ENCODE measurements at places on chromosomes 5 and 9.

DNA sequence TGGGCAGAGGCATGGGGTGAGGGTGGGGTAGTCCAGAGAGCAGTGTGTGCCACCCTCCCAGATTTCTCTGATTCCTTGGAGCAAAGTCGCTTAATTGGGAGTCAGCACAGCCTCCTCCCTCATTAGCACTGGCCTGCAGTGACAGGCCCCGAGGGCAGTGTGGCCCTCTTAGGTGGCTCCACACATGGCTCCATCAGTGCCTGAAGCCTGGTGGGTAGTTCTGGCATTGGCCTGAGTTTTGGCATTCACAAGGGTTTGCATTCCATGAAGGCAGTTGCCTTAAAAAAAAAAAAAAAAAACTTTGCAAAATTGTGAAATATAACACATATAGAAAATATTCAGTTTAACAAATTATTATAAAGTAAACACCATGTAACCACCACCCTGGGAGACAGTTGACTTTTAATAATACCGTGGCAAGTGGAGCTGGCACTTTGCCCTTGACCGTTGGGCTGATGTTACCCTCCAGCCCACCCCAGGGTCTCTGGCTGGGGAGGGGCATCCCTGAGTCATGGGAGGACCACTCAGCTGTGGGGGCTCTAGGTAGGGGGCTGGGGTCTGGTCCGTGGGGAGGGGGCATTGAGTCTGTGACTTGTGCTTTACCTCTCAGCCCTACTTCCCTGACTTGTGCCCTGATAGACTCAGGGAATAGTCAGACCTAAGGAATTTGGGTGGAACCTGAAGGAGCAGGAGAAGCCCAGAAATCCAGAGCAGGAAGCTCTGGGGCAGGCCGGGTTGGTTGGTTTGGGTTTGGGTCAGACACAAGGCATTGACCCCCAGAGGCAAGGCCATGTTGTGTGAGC, 51.3 kb upstream of the PITX1 start:
- no peak for DNase-seq

GRCh38 chr5:171506951-171507350, 87.5 kb downstream of the FGF18 start:
- DNase-seq: no peak

DNA sequence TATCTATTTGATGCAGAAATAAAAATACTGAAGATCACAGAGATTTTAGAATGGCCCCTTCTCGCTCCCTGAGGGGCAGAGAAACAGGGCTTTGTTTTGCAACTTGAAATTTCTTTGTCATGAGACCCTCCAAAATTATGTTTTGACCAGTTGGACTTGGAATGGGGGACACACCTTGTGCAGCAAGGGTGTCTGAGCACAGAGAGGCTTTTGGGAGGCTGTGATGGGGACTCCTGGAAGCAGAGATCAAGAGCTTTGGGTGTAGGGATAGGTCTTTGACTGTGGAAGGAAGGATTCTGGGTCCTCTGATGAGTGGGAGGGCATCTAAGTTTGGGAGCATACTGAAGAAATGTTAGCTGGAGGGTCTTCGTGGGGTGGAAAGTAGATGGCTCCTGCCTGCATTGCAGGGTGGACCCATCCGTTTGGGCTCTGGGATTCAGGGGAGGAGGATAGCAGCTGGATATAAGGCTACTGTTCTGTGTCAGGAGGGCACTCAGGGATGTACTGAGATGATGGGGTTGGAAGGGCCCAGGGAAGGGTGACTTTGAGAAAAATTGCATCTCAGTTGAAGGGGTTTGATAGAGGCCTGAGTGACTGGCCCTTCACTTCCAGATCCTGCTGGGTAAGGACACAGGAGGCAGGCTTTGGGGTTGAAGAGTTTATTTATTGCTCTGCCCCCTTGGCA, 1.8 kb upstream of the MYORG start:
- no peak for DNase-seq

- DNase-seq: no peak
Observed at GRCh38 chr9:38178237-38178636, 109.2 kb upstream of the SHB start.

GRCh38 chr5:169296419-169297143, 4.4 kb downstream of the SLIT3 start:
- DNase-seq: no peak

DNA sequence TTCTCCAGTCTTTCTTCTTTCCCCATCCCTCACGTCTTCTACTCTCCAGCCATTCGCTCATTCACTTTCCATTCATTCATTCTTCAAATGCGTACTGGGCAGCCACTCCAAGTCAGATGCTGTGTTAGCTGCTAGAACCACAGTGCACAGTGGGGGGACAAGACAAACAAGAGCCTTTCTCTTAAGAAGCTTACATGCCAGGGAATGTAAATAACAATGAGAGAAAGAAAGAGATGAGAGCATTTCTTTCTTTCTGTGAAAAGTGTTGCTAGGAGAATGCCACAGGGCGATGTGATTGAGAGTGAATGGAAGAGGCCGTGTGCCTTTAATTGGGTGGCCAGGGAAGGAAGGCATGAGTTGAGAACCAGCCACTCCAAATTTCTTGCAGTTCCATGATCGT, 46.3 kb upstream of the SMIM23 start:
- DNase-seq: no peak

DNA sequence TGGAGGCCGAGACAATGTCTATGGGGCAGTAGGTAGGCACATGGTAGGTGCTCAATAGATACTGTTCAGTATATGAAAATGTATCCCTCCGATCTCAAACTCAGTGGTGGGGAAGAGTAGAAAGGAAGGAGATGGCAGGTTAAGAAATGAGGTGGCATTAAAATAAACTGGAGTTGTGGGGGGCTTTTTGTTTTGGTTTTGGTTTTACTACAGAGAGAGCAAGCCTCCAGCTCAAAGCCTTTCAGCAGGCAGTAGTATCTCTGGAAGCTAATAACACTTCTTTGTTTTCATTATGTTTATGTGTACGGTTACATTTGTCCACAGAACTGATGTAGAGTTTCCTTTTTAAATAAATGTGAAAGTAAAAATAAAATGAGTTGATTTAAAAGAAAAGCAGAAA, 8.6 kb downstream of the MFAP3 start:
- DNase-seq: no peak

GRCh38 chr5:151772846-151773561, 1.2 kb downstream of the G3BP1 start:
- no peak for DNase-seq

- no peak for DNase-seq
Observed at GRCh38 chr5:39452846-39453245, 28.1 kb upstream of the DAB2 start.
